CD4-positive, alpha-beta T cell treated with Interleukin-6 at 100 ng/mL for 8 hours (primary cell): ENCODE measurements at places on chromosomes 5 and 9.
A peak's percentile ranks its signal among the peaks of the same experiment; 100 is the strongest.

DNA sequence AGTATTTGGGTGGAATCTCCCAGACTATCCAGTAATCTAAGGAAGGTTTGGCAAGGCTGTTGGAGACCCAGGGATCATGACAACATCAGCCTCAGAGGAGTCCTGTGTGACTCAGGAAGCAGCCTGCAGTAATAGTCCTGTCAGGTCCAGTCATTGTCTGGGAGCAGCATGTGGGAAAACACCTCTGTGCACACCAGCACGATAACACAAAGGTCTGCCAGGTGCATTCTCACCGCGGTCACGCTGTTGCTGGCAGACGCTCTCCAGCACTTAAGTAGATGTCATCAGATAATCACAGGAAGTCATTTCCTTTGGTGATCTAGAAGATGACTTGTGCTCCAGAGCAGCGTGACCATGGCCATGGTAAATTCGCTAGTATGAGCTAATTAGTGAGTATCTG is 99.2 kb upstream of the IQGAP2 start:
- peak; percentile 33 for DNase-seq

DNA sequence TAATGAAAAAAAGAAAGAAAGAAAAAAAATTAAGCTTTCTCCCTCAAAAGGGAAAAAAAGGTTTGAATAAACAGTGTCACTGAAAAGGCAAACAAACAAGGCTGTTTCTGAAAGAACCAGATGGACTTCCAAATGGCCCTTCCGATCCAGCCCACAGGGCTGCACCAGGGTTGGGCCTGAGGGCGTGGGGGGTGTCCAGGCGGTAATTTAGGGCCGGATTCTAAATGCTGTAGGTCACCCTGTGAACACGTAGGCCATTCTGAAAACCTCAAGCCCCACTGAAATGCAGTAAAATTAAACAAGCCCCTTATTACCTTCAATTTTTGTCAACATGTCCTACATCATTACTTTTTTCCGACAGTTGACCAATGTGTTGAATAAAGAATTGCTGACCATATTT is 132.1 kb downstream of the HSD17B3 start:
- no peak for DNase-seq

- no peak for DNase-seq
Measured at GRCh38 chr5:93592883-93593282, 9.9 kb downstream of the NR2F1 start.

DNA sequence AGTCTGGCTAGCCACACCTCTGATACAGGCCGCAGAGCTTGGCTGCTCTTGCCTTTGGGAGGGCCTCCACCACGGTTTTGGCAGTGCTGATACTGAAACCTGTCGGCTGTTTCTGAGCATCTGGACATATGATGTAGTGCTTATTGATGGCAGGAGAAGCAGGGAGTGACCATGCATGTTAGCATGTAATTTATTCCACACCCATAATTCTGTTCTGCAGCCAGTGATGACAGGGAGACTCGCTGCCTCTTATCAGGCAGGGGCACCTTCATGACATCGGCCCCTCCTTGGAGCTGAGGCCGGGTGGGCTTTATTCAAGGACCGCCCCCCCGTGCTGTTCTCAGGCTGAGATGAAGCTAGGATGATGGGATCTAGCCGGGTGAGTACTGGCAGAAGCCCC is 49.0 kb downstream of the OLFM1 start:
- no peak for DNase-seq

DNA sequence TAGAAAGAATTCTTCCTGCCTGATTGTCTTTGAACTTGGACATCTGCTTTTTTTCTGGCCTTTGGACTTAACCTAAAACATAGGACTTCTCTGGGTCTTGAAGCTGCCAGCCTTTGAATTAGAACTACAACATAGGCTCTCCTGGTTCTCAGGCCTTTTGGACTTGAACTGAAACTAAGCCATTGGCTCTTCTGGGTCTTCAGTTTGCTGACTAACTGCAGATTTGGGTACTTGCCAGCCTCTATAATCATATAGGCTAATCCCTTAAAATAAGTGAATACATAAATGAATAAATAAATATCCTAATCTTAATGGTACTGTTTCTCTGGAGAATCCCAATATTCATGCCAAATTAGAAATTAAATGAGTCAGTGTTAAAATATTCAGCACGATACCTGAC is 473.4 kb upstream of the PAPPA start:
- DNase-seq, result no peak

GRCh38 chr5:150278916-150279315 is 10.7 kb downstream of the CAMK2A start:
- DNase-seq, result no peak

DNA sequence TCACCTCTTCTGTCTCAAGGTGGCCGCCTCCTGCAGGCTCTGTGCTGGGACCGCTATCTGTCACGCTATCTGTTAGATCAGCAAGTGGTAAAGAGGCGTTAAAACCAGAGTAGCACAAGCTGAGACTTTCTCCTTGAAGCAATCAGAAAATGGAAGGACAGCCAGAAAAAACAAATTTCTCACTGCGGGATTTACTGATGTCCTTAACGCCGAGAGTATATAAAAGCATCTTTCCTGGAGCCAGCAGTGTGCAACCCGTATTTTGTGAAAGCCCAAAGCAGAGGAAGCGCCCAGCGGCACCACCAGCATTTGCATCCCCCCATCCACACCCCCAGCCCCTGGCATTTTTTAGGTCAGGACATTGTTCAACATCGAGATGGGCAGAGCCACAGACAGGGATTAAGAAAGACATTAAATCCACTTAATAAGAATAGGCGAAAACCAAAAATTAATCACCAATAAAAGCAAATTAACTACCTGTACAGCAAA is 48.6 kb downstream of the DUSP1 start:
- peak; percentile 43 for DNase-seq

- DNase-seq, result no peak
Measured at GRCh38 chr5:14745753-14746152, 81.2 kb downstream of the OTULIN start.

DNA sequence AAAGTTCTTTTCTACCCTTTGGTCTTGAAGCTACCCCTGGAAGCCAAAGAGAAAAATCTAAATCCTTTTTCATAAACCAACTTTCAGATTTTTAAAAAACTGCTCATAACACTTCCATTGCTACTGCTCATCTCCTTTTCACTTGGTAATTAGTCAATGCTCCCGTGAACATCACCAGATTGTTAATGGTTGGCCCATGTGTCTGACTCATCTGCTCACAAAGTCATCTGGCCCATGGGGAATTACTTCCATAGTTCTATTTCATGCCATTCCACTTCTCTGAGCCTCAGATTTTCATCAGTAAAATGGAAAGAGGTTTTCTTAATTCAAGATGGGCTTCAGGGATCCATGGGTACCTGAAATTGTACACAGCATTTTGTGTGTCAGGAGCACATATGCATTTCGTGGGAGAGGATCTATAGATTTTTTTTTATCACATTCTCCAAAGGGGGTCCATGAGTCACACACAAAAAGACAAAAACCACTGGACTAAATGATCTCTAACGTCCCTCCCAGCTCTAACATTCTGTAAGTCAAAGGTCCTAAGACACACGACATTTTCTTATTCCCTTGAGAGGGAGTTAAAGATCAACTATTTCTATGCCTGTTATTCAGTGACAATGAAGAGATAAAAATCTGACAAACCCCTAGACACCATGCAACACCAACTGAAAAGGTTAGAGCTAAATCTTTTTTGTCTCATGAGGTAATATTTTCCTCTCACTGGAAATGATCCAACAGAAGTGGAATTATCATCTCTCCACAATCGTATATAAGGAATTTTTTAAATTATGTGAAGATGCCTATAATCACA is 75.4 kb downstream of the TEX10 start:
- DNase-seq, result no peak

- no peak for DNase-seq
Measured at GRCh38 chr5:135237748-135238103, 161.3 kb downstream of the MACROH2A1 start.

GRCh38 chr9:13364271-13365000 is 84.9 kb upstream of the MPDZ start:
- no peak for DNase-seq

DNA sequence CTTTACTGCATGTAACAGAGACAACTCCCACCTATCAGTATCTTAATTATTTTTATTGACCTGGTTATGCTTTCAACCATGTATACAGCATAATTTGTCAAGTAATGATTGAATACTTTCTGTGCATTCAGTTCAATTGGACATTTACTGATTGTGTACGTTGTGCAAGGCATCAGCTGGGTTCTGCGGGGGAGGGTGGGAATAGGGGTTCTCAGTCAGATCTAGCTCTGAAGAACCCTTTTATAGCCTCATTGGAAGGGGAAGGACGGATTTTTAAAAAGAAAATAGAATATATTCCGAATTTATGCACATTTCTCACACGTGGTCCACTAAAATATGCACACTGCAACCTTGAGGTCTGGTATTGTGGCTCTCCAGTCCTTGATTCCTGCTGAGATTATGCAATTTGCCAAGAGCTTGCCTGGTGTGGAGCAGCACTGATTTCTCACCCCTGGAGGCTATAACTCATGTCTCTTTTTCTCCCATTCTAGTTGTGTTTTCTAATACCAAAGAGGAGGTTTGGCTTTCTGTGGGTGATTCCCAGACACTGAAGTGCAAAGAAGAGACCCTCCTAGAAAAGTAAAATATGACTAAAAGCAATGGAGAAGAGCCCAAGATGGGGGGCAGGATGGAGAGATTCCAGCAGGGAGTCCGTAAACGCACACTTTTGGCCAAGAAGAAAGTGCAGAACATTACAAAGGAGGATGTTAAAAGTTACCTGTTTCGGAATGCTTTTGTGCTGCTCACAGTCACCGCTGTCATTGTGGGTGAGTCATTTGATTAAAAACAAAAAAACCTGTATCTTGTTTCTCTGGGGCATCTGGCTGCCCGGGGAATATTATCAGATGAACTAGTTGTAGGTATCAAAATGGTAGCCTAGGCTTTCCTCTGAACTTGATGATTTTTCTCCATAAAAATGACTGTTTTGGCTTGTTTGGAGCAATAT is 1.7 kb downstream of the SLC1A3 start:
- no peak for DNase-seq

GRCh38 chr5:180114304-180115003 is 42.9 kb upstream of the RNF130 start:
- no peak for DNase-seq

DNA sequence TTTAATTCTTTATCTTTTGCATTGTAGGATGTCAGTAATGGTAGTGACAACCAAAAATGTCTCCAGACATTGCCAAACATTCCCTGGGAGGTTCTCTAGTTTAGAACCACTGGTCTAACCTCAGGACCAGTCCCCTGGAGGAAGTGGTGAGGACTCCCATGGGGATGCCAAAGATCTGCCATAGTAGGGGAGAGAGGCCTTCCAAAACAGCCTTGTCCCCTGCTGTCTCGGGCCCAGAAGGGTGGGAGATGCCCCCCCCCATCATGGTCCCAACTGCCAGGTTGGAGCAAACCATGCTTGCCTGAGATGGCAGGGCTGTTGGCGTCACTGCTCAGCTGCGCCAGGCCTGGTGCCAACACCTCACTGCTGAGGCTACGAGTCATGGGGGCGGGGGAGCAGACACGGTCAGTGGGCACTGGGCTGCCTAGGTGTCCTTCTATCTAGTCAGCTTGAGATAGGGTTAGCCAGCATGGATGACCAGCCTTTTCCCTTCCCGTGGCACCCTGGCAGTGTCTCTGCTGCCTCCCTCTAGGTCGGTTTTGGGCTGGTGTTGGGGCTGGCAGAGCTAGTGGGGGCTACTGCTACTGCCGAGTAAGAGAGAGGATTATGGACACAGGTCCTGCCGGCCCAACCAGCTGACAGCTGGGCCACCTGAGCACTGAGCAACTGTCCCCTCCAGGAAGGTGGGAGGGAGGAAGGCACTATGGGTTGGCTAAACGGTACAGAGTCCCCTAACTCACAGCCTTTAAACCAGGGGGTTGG is 8.3 kb upstream of the CXXC5 start:
- DNase-seq, result no peak

- no peak for DNase-seq
Measured at GRCh38 chr5:83509540-83509939, 38.0 kb downstream of the VCAN start.

DNA sequence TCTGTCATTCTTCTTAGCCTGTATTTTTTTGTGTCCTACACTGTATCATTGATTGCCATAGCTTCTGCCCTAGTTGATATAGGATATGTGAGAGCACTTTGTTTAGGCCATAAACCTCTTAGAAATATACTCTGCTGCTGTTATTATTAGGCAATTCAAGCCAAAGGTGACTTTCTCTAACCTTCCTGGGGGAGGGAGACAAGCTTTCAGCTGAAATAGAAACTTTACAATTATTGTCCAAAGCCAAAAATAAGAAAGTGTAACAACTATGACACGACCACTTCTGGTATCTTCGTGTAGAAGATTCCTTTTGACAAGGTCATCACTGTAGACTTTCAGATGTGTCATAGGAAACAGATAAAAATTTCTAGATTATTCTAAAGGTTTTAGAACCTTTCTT is 12.2 kb upstream of the CSNK1A1 start:
- no peak for DNase-seq

- DNase-seq, result no peak
Measured at GRCh38 chr9:88949425-88949824, 41.8 kb upstream of the S1PR3 start.

GRCh38 chr9:33489066-33489465 is 15.3 kb upstream of the NOL6 start:
- DNase-seq, result no peak

GRCh38 chr9:129958796-129959195 is 84.2 kb downstream of the FNBP1 start:
- DNase-seq, result no peak

- no peak for DNase-seq
Measured at GRCh38 chr5:143403334-143403592, 223 bp downstream of the NR3C1 start.

DNA sequence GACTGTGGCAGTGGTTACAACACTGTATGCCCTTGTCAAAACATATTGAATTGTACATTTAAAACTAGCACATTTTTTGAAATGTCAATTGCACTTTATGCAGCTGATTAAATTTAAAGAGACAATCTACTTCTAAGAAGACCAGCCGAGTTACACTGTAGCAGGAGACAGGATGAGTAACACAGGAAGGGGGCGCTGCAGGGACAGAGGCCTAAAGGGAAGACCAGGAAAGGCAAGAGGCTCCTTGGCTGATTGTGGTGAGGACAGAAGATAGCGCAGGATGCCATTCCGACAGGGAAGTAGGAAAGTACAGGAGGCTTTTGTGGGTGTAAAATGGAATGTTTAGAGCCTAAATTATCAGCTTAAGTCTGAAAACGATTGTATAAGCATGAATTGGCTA is 28.2 kb upstream of the PPP2R2B start:
- DNase-seq, result no peak

- no peak for DNase-seq
Measured at GRCh38 chr5:1325870-1326531, 18.9 kb downstream of the CLPTM1L start.

GRCh38 chr9:34079181-34079580 is 30.5 kb upstream of the UBAP2 start:
- DNase-seq, result no peak

GRCh38 chr5:173327948-173328843 is at the start of gene STC2:
Gene STC2 (minus strand): TSS chr5:173328414. CDS start chr5:173328193, 221 bp downstream.
- no peak for DNase-seq

- no peak for DNase-seq
Measured at GRCh38 chr5:60479542-60479941, 220.4 kb downstream of the DEPDC1B start.

DNA sequence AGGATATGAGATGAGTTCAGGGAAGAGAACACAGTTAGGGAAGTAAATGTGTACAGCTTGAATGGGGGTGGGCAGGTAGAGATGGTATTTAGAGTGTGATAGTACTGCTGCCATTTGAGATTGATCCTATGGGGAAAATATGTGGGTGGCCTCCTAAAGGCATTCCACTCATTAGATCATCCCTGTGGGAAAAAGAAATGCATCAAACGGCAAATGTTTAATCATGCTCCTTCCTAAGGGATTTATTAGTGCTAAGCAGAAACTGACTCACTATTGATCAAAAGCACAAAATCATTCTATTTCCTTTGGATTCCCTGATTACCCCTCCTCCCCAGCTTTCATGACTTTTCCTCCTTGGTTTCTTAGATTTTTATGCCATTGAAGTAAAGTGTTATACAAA is 36.4 kb upstream of the SMC5 start:
- no peak for DNase-seq
